ENCODE measurements at places on chromosomes 6 and 20. TPM values are rescaled to one million over a fixed set of nuclear protein-coding genes. Genes with fewer than 3 reads are reported as not detected.

OR2J2 gene
- not detected for total RNA-seq

GTSF1L gene
- not detected for total RNA-seq

SCGN gene
- 47.1 TPM for total RNA-seq

FRMD1 gene
- 0.17 TPM for total RNA-seq

FANCE gene
- total RNA-seq, result 12.8 TPM

IFT52 gene
- 47.0 TPM for total RNA-seq
